NCI-H1436 treated with DMSO at 0.1 percent for 48 hours (cell line): ENCODE measurements at places on chromosomes 2 and 18.

DNA sequence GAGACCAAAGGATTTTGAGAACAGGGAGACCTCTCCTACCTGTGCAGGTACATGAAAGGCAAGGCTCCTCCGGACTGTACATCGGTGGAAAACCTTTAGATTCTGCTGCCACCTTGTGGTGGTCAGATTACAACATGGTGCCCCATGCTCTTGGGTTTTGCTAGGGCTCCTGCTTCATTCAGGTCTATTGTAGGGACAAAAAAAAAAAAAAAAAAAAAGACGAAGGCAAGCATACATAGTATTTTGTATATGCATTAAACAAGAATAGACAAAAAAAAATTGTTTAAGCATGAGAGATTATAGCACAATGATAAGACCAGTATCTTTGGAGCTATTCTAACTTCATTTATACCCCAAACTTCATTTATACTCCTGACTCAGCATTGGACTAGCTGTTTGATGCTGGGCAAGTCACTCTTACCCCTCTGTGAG, 27.4 kb upstream of the SPR start:
- peak; percentile 25 for DNase-seq

- DNase-seq, result no peak
These were observed 3.9 kb upstream of the PPP1CB start for GRCh38 chr2:28747714-28748113.

DNA sequence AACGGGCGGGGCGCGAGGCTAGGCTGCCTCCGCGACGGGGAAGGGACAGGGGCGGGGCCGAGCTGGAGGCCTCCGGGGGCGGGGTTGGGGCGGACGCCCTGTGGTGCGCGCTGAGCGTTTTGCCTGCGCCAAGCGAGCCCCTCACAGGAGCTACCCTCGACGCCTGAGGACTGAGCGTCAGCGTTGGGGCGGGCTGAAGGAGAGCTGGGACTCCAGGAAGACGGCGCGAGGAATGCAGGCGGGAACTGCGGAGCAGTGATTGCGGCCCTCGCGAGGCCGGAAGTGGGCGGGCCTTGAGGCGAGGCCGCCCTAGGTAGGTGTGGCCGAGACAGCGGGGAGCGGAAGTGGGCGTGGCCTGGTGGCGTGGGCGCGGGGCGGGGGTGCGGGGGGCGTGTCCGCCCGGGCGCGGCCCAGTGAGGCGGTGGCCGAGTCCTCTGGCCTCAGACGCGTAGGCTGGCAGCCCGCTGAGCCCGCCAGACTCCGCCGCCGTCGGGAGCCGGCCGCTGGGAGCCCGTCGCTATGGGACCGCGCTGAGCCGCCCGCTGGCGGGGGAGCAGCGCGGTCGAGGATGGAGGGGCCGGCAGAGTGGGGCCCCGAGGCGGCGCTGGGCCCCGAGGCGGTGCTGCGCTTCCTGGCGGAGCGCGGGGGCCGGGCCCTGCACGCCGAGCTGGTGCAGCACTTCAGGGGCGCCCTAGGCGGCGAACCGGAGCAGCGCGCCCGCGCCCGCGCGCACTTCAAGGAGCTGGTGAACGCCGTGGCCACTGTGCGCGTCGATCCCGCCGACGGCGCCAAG, at the start of the genes SEPTIN10 and SOWAHC:
TSS of gene SEPTIN10 (minus strand) at position 45 of the 793 bp plus-strand sequence. CDS start 139 bp downstream, outside the sequence.
TSS of gene SOWAHC (plus strand) at position 443 of the 793 bp plus-strand sequence. CDS start at position 569, 126 bp downstream.
- DNase-seq, result peak; percentile 55

DNA sequence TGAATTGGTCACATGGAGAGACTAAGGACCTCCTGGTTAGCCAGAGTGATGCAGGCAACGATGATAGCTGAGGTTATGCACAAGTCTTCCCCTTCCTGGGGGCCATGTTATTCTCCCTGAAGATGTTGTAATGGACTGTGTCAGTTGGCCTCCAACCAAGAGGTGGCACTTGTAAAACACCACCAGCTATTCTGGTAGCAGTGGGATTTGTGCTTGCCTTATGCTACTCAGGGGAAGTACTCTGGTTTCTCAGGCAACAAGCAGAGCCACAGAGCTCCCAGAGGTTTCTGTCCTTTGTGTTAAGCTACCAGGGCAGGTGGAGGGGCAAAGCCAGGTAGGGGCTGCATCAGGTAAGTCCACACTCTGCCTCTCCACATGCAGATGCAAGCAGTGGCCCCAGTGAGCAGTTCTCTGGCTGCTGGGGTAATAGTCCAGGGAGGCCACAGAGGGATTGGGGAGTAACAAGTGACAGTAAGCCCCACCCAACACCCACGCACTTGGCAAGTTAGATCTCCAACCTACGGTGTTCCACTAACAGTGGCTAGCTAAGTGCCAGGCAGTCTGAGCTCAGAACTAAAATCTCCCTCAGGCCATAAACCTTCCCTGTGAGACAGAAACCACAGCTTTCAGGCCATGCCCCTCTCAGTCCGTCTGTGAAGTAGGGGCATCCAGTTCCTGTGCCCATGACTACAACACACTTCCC, 99.7 kb downstream of the RND3 start:
- no peak for DNase-seq

DNA sequence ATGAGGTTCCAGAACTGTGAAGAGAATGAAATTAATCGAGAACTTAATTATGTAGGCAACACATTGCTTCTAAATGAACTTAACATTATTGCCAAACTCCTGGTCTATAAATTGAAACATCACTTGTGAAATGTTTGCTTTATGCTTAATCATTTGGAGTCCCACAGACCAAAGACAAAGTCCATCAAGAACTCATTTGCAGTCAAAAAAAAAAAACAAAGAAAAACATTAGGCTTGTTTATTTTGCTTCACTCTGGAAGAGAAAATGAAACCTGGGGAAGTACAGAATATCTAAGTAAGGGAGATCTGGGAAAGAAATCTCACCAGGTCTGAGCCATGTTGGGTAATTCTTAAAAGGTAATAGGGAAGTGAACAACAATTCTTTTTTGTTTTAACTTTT, 1363.5 kb upstream of the DDX18 start:
- no peak for DNase-seq

DNA sequence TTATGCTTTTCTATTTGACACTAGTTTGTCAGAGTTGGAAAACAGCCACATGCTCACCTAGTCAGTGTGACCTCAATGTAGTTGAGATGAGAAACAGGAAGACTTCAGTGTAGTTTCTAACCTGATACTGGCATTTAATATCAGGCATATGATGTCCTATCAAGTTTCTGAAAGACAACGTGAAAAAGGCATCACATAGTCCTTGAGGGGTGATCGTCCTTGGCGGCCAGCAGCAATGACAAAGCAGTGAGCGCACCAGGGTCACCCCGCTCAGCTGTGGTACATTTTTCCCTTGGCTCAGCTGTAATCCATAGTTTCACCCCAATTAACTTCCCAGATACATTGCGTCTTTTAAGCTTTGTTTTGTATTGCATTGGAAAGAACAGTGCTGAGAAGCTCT, 4.3 kb downstream of the HSPE1 start:
- DNase-seq, result no peak

GRCh38 chr2:223232896-223233295, 180.9 kb downstream of the KCNE4 start:
- no peak for DNase-seq

DNA sequence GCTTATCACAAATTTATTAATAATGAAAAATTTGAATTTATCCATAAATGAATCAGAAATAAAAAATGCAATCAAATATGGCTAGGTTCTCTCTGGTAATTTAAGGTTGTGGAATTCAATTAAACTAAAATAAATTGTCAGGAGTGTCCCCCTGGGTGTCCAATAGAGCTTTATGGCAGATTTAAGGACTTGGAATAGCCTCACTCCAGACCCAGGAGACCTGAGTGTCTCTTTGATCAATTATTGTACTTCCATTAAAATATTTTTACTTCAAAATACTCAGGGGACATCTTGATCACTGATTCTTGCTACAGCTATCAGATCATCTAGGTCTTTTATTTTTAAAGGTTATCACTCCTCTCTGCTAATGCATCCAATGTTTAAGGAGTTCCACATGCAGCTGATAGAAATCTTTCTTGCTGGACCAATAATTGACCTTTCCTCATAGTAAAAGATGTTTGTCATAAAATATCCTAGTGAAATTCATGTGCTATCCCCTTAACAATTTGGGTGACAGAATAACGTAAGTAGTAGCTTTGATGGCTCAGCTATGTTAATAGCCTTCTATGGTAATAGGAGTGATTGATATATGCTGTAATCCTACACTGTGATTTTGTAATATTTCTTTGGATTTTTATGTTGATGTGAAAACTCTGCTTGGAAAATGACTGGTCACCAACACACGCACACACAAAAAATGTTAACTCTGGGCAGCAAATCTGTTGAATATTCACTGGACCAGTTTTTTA, 395.3 kb downstream of the NYAP2 start:
- no peak for DNase-seq

GRCh38 chr2:86274918-86275275, 62.5 kb downstream of the REEP1 start:
- no peak for DNase-seq

- no peak for DNase-seq
These were observed 96.0 kb upstream of the OTOS start for GRCh38 chr2:240236217-240237111.

DNA sequence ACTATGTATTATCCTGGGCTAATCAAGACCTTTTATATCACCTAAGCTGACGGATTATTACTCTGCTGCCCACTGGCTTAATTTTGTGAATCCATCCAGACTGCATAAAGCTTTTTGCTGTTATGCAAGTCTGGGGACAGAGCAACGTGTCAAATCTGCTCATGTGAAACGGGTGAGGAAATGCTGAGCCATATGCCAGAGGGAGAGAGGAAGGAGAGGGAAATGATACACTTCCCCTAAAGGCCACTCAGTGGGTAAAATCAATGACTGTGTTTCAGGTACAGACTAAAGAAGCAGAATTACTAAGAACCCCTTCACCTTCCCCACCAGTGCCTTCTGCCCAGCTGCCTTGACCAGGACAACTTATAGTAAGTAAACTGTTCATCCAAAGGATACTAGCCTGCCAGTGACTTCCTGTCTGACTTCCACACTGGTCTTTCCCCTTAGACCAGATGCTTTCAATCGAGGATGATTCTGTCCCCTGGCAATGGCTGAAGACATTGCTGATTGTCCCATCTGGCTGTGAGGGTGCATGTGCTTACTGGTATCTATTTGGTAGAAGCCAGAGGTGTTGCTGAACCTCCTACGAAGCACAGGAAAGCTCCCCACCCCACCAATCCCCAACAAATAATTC, 43.0 kb downstream of the STAT1 start:
- no peak for DNase-seq

GRCh38 chr2:61878761-61879160, 9.7 kb downstream of the CCT4 start:
- DNase-seq, result no peak
